Stimulated activated CD8-positive, alpha-beta memory T cell treated with anti-CD3 and anti-CD28 coated beads, Interleukin-15, amount 100 ng/mL, for 1 hour (primary cell): ENCODE measurements at places on chromosomes 1 and 21.

DNA sequence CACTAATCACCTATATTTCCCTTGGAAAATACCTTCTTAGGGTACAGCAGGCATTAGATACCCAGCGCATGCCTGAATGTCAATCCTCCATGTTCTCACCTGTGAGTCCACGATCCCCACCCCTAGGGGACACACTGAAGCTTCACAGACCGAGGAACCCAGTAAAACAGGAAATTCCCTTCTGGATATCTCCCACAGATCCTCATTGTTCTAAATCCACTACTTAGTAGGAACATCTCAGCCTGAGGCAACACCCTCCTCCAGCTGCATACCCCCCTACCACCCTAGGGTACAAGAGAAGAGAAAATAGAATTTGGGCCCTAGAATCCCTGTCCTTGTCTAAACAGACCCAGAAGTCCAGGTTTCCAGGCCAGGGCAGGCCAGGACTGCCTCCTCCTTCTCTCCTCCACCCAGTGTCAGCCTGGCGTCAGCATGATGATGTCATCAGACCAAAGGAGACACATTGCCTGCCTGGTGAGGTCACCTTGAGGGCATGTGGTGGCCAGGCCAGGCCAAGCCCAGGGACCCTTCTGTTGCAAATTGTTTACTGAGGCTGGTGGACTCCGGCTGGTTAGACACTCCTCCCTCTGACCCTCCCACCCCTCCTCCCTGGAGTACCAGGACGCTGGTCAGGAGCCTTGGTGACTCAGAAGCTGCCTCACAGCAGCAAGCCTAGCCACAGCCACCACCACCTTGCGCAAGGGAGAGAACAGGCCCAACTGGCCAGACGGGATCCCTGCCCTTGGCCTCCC is 6.2 kb downstream of the NECTIN4 start:
- no peak for DNase-seq

DNA sequence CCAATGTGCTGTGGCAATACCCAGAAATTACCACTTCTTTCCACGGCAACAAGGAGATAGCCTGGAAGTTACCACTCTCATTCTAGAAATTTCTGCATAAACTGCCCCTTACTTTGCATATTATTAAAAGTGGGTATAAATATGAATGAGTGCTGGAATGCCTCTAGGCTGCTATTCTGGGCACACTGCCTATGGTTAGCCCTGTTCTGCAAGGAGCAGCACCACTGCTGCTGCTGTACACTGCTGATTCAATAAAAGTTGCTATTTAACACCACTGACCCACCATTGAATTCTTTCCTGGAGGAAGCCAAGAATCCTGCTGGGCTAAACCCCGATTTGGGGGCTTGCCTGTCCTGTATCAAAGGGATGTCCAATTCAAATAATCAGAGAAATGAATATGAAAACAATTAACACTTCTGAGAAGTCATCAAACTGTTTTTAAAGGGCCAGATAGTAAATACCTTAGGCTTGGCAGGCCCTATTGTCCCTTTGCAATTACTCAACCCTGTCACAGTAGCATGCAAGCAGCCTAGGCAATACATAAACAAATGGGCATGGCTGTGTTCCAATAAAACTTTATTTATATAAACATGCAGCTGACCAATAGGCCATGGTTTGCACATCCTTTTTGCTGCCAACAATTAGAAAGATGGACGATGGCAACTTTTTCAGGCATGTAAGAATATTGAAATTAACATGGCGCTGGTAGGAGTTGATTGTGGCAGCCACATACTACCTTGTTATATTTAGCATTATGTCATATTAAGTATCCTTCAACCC is 369.4 kb upstream of the B3GALT2 start:
- no peak for DNase-seq

- DNase-seq = no peak
These were observed 4.8 kb upstream of the PCNX2 start for GRCh38 chr1:233300326-233300725.

- DNase-seq = no peak
These were observed 34.0 kb downstream of the FOXO6 start for GRCh38 chr1:41394959-41395956.

GRCh38 chr1:53549781-53550180 is 90.6 kb downstream of the DMRTB1 start:
- DNase-seq = no peak

GRCh38 chr1:160883581-160884513 is 1.1 kb downstream of the ITLN1 start:
- no peak for DNase-seq
